ENCODE measurements at places on chromosomes 16 and 17. TPM values are rescaled to one million over a fixed set of nuclear protein-coding genes. Genes with fewer than 3 reads are reported as not detected.

Gene MYH13
- total RNA-seq = not detected

Gene MGRN1
- total RNA-seq = 45.3 TPM

Gene KIF18B
- total RNA-seq = 0.13 TPM

Gene MYH10
- total RNA-seq = 45.6 TPM

Gene CHP2
- total RNA-seq = not detected

Gene STX1B
- 1.6 TPM for total RNA-seq

Gene TTLL6
- total RNA-seq = not detected

Gene TBC1D3E
- not detected for total RNA-seq

Gene BPTF
- 72.9 TPM for total RNA-seq

Gene PRM2
- total RNA-seq = not detected

Gene TBC1D26
- total RNA-seq = not detected

All from cardiac septum (tissue), 1 donor.